ENCODE measurements at places on chromosomes 3 and 15.

DNA sequence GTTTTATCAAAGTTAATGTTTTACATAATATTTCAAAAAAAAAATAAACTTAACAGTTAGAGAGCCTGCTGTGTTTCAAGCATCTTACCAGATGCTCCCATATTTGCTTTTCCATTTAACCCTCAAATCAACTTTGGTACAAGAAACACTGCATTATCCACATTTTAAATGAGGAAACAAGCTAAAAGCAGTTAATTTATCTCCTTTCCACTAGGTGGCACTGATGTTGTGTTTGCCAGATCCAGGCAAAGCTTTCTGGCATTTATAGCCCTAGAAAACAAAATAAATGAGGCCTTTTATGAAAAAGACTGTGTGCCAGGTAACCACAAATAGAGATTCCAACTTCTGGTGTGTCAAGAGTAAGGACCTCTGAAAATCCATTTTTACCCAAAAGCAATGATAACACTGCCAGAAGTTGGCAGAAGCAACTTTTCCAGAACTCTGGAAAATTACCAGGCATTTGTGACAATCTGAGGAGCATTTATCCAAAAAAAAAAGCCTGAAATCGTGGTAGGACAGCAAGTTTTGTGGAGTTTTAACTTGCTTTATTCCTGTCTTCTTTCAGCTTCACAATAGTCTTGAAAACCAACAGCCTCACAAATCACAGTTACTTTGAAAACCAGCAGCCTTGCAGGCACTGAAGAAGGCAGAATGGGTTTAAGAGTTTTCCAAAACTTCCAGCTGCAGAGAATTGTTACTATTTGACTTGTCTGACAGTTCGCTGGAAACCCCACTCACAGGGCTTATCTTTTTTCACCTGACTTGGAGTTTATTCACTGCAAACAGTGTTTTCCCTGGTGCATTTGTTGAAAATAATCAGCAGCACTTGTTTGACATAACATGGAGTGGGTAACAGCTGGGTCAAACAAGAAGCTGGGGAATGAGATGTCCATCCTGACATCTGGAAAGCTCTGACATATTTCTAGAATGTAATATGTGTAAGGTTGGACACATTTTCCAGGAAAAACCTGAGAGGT lies 9.2 kb downstream of the FAM162A start:
- no peak for DNase-seq

DNA sequence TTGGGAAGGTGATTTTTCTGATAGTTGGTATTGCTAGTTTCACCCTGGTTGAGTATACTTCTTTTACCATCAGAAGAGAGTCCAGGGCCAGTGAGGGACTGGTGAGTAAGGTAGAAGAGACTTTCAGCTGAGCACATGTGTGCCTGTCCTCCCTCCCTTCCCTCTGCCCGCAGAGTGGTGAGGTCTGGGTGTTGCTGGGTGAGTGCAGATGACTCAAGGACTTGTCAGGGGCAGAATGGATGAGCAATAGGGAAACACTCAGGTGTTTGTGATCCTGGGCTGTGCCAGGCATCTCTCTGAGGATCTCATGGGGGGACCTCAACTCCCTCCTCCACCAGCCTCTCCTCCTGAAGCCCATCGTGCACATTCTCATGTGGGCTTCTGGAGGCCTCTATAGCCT lies 76.0 kb upstream of the GSK3B start:
- no peak for DNase-seq

DNA sequence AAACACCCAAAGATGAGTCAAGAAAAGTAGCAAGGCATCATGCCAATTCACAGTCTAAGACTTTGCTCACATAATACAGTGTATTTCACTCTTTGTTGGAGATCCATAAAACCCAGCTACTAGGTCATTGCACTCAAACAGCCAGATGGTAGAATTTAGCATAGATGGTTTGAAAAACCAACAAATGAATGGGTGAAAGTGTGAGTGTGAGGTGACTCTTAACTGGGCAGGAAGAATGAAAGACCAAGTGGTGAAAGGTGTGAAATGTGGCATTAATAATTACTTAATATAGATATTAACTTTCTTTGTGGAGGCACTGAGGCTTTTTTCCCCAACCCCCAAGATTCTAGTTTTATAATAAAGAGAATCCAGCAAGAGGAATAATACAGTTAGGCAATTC lies 159.5 kb downstream of the SQOR start:
- DNase-seq, result no peak

GRCh38 chr3:72977060-72977808 lies 19.4 kb upstream of the PPP4R2 start:
- no peak for DNase-seq

GRCh38 chr3:126159476-126159875 lies 20.9 kb downstream of the ALDH1L1 start:
- no peak for DNase-seq

DNA sequence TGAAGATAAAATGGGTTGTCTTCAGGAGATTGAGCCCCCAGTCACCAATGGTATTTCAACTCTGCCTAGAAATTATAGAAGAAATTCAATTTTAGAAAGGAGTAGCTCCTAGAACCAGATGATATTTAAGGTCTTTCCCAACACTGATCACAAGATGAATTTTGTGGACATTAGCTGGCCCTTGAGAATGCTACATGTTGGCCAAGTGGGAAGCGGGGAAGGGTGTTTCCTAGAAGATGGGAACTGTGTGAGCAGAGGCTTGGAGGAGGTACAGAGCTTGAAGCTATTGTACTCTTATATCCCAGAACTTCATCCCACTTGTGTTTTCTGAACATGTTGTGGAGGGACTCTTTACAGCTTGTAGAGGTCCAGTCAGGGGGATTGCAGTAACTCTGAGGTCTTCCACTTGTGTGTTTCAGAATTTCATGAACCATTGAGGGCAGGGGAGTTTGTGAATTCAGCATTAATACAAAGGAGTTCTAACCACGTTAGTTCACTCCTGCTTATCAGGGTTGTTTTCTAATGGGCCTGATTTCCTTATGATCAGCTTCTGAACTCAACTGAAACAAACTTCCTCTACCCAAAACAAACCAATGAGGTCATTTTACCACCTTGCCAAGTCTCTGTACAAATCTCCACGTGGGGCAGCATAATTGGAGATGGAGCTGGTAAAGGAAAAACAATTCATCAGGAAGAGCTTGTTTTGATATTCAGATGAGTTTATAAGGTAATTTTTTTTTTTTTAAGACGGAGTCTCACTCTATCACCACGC lies 152.6 kb upstream of the TPM1 start:
- no peak for DNase-seq

GRCh38 chr15:62788224-62788623 lies 254.3 kb upstream of the TPM1 start:
- no peak for DNase-seq

- no peak for DNase-seq
Measured at GRCh38 chr3:73245459-73245858, 184.0 kb downstream of the EBLN2 start.

DNA sequence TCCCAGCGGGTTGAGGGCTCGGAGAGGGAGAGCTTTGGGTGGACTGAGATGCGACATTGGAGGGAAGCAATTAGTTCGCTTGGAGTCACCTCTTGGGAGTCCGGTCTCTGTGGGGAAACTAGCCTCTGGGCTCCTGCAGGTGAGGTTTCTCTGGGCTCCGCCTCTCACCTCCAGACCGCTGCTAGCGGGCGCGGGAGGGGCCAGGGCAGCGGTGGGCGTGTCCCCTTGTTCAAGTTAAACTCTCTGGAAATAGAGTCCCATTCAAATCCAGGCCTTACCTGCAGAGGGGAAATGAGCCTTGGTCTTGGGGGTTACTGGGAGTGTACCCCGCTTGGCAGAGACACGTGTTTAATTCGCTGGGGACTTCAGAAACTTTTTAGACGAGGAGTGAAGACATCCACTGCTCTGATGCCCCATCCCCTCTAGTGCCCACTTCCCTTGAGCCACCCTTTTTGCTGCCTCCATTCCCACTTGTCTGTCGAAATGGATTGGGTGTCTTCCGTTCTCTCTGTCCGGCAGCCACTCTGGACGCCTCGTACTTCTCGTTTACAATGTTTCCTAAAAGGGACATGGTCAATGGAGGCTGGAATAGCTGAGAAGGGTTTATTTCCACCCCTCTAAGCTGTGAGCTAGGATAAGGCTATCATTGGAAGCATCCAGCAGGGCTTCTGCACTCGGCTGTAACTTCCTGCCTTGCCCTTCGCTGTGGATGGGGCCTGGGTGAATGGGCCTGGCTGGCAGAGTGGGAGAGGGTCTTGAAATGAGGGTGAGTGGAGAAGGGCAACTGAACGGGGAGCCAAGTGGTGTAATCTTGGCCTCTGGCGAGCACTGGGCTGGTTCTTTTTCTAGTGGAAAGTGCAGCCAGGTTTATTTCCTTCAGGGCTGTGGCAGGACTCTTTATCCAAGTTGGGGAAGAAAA lies 1.1 kb downstream of the MITF start:
- DNase-seq, result no peak

GRCh38 chr3:33901862-33902563 lies 103.6 kb downstream of the PDCD6IP start:
- no peak for DNase-seq

DNA sequence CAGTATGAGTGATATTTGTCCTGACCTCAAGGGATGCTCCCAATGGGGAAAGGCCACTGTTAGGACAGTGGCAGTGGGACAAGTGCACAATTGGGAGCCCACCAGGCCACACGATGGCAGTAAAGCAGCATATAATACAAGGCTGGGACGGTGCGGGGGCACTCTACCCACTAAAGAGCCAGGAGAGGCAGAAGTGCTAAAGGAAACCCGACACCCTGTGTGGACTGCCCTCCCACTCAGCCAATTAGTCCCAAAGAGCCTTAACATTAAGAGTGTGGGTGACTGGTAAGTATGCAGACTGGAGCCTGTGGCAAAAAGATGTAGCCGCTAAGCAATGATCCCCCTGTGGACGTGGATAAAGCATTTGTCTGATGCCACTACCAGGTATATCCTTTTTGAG lies 8.2 kb upstream of the ZNF589 start:
- DNase-seq, result peak; percentile 52

DNA sequence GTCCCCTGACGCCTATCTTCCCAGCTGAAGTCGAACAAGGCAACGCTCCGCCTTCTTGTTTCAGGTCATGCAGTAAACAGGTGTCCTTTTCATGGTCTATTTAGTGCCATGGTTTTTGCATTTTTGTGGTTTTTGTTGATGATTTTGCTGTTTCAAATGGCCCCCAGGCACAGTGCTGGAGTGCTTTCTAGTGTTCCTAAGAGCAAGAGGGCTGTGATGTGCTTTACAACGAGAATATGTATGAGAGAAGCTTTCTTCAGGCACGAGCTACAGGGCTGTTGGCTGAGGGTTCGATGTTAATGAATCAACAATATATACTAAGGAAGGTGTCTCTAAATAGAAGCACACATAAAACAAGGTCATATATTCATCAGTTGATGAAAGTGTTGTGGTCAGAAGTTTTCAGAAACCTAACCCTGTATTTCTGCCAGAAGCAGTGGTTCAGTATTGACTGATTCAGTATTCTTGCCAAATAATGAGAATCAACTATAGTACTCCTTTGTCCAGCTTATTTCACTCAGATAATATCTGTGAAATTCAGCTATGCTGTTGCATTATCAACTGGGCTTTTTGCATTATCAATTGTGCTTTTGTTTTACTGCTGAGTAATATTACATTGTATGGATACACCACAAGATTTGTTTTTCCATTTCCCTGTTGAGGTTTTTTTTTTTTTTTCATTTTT lies 18.5 kb downstream of the LIMD1 start:
- DNase-seq, result no peak

DNA sequence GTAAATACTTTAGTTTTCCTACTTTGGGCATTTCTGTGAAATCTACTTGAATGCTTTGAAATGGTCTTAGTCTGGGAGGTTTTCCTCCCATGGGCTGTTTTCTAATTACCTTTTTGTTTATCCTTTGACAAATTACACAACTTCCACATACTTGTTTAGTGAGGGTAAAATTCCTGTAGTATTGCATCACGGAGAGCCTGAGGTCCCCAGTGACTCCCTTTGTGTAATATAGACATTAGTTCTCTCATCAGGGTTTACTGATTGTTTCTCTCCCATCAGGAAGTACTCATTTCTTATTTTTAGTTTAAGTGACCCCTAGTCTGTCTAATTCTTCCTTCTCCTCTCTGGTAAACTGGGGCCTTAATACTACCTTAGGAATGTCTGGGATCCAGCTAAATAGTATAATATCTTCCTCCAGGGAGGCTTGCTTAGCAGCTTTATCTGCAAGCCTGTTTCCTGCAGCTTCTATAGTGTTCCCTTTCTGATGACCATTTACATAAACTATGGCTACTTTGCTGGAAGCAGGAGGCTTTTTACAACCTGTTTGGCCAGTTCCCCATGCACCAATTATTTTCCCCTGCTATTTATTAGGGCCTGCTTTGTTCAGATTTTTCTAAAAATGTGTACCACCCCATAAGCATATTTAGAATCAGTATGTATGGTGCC lies 87.2 kb upstream of the XCR1 start:
- DNase-seq, result no peak

Measured in T-cell (primary cell).